ENCODE measurements at places on chromosomes 3 and 15.

- no peak for DNase-seq
Measured at GRCh38 chr3:124767691-124768090, 37.4 kb downstream of the UMPS start.

GRCh38 chr3:30688776-30689641 is 82.6 kb downstream of the TGFBR2 start:
- no peak for DNase-seq

GRCh38 chr15:45333550-45333949 is 44.8 kb downstream of the GATM start:
- no peak for DNase-seq

- DNase-seq, result no peak
Measured at GRCh38 chr3:123161167-123161566, 40.6 kb upstream of the SEC22A start.

GRCh38 chr3:186207515-186207914 is 98.6 kb upstream of the ETV5 start:
- DNase-seq, result no peak

DNA sequence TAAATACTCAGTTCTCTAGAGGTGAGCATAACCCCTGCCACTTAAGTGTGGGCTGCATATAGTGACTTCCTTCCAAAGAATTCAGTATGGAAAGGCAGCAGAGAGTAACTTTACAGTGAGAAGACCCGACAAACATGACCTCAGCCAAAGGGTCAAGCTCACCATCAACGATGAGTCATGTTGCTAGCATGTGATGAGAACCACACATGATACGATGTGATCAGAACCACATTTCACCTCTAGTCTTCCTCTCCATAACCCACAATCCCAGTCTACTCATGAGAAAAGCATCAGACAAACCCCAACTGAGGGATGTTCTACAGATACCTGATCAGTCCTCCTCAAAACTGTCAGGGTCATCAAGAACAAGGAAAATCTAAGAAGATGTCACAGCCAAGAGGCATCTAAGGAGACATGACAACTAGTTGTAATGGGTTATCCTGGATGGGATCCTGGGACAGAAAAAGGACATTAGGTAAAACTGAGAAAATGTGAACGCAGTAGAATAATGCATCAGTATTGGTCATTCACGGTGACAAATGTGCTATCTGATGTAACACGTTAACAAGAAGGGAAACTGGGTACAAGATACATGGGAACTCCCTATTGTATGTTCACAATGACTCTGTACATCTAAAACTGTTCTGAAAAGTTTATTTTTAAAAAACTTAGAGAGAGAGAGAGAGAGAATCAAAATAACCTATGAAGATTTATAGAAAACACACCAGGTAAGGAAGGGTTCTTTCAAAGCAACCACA is 28.3 kb downstream of the SEC61A1 start:
- DNase-seq, result no peak

DNA sequence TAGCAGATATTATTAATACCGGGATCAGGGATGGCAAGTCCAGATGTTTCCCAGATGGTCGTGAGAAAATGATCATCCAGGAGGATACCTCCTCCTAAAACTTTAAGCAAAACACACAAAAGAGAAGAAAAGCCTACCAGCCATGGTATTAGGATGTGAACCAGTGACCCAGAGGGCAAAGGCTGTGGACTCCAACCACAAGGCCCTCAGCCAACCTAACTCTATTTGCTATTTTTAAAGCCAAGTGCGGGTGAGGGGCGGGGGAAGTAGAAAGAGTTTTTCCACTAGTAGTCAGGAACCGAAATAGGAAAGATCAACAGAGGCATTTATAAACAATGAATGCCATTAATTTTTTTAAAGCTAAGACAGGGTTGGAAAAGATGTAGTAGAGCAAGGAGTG is 77.4 kb downstream of the STAC start:
- no peak for DNase-seq
